Stimulated activated CD4-positive, alpha-beta T cell treated with anti-CD3 and anti-CD28 coated beads, TNF-alpha, amount 100 ng/mL, for 4 hours (primary cell): ENCODE measurements at places on chromosomes 6 and 20.

GRCh38 chr20:56875052-56875659 lies 246.1 kb downstream of the TFAP2C start:
- DNase-seq, result no peak

- DNase-seq, result no peak
Observed at GRCh38 chr6:56909115-56909907, 45.6 kb upstream of the BEND6 start.

DNA sequence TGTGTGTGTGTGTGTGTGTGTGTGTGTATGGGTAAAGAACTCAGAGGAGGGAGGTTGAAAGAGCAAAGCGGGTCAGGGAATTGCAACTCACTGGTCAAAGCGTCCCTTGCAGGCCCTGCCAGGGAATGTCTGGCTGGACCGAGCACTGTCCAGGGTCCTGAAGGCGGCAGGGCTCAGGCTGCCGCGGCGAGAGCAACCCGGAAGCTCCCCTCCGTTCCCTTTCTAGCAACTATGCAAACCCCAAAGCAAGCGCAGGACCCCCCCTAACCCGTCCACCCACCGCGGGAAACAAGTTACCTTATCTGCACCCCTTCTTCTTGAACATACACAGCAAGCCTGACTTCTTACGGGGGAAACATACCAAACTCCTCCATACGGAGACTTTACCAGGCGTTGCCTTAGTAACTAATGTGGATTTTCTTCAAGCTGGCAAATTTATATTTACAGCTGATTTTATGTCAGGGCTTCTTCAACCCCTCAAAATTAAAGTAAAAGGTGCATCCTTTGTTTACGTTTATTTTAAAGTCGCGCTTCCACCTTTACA lies 538 bp upstream of the GRM1 start:
- no peak for DNase-seq

DNA sequence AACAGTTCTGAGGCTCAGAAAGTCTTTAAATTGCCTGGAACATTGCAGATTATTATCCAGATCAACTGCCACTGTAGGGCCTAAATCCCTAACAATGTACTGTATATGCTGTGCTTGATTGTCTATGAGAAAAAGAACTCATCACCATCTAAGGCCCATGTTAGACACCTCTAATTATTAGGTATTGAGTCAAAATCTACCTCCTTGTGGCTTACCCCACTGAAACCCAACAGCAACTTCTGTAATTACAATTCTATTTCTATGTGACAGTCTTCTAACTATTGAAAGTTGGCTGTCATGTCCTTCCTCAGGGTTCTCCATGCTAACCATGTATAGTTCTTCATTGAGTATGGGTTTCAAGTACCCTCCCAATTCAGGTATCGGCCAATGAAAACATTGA lies 13.9 kb downstream of the MCM9 start:
- no peak for DNase-seq

- DNase-seq, result no peak
Observed at GRCh38 chr6:99605074-99605734, 1.4 kb upstream of the PRDM13 start.

- DNase-seq, result no peak
Observed at GRCh38 chr6:87151471-87151780, 3.9 kb upstream of the ZNF292 start.

DNA sequence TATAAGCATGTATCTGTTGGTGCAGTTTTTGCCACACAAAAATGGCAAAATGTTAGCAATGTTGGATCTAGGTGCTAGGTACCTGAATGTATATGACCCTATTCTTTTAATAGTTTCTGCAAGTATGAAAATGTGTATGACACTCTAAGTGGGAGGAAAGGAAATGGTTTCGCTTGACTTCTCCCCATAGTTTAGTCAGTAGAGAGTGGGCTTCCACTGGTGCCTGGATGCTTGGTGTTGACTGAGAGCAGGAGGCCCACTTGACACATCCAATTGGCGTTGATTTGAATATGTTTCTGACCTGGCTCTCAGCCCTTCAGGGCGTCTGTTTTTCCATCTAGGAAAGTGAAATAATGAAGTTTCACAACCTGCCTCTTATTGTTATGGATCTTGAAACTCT lies 41.8 kb upstream of the GABRR1 start:
- no peak for DNase-seq

- DNase-seq, result no peak
Observed at GRCh38 chr20:1800777-1801176, 94.4 kb upstream of the SIRPA start.

GRCh38 chr6:159959976-159960384 lies 8.9 kb upstream of the IGF2R start:
- no peak for DNase-seq

DNA sequence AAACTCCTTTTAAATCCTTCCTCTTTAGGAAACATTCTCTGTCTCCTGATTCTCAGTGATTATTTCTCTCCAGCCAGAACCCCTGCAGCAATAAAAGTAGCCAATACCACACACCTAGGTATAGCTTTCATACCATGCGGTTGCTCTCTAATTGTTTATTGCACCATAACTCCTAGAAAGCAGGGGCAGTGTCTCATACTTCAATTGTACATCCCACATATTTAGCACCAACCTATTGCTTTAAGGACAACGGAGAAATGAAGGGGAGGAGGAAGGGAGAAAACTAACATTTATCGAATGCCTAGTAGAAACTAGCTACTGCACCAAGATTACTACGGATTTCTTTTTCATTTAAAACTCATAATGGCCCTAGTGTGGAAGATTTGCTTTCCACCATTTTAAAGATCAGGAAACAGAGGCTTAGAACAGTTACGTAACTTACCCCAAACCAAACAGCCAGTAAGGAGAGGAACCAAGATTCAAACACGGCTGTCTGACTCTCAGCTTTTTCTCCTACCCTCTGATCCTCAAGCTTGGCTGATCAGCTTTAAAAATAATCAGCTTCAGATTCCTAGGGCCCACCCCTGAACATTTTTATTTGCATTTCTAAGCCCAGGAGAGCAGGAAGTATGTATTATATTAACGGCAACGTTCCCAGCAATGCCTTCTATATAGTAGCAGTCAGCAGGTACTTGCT lies 43.4 kb upstream of the ATXN1 start:
- DNase-seq, result no peak

DNA sequence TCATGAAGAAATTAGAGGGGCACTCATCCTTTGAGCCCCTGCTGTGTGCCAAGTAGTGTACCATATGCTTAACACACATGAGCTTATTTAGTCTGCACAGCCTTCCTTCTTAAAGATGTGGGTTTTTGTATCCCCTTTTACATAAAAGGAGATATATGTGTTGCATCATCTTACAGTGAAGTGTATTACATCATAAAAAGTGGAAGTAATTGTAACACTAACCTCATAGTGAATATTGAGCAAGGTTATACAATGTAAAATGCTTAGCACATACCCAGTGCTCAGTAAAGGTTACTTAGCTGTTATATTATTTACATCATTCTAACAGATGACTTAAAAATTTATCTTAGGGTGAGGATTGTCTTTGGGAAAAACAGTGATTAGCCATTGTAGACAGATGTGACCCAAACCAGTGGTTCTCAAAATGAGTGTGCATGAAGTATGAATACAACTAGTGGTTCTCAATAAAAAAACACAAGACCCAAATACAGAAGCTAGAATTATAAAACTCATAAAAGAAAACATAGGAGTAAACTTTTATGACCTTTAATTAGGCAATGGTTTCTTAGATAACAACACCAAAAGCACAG lies 3.8 kb upstream of the PIGU start:
- DNase-seq, result no peak

DNA sequence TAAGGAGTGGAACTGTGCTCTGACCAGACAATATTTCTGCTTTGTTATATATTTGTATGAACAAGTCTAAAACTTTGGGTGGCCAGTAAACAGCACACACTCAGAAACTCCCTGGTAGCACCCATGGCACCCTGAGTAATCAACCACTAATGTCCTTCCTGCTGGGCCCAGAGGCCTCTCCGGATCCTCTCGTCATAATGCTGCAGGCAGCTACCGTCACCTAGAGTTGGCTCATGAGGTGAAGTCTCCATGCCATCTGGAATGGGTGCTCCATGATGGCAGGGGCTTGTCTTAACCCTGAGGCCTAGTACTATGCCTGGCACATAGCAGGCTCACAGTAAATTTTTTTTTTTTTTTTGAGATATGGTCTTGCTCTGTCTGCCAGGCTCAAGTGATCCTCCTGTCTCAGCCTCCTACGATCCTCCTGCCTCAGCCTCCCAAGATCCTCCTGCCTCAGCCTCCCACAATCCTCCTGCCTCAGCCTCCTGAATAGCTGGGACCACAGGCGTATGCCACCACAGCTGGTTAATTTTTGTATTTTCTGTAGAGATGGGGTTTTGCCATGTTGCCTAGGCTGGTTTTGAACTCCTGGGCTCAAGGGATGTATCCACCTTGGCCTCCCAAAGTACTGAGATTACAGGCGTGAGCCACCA lies 3.0 kb upstream of the SDCBP2 start:
- no peak for DNase-seq

- no peak for DNase-seq
Observed at GRCh38 chr6:169529931-169530751, 171.7 kb downstream of the WDR27 start.

DNA sequence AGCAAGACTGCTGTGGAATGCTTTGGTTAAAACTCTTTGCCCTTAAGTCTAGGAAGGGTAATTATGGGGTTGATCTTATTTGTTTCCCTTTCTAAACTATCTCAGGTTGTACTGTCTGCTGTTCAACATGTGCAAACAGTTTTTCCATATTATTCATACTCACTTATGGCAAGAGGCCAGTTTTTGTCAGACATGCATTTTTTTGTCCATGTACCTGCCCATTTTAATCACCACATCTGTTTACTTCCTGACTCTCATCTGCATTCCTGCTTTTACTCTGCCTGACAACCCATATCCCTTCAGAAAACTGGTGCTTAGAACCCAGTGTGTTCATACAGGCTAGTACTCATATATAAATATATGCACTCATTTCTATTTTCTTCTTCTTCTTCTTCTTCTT lies 80.3 kb downstream of the LPA start:
- DNase-seq, result no peak
